ENCODE measurements at places on chromosomes 1 and 21. TPM values are rescaled to one million over a fixed set of nuclear protein-coding genes. Genes with fewer than 3 reads are reported as not detected.

GRCh38 chr1:230507666-230508402 lies 81.7 kb upstream of the PGBD5 start:
- no peak for DNase-seq

- no peak for DNase-seq
These were observed 170.8 kb downstream of the NFIA start for GRCh38 chr1:61253059-61253735.

GRCh38 chr21:45972716-45973474 lies 8.7 kb upstream of the COL6A1 start:
- peak; percentile 84 for DNase-seq

DNA sequence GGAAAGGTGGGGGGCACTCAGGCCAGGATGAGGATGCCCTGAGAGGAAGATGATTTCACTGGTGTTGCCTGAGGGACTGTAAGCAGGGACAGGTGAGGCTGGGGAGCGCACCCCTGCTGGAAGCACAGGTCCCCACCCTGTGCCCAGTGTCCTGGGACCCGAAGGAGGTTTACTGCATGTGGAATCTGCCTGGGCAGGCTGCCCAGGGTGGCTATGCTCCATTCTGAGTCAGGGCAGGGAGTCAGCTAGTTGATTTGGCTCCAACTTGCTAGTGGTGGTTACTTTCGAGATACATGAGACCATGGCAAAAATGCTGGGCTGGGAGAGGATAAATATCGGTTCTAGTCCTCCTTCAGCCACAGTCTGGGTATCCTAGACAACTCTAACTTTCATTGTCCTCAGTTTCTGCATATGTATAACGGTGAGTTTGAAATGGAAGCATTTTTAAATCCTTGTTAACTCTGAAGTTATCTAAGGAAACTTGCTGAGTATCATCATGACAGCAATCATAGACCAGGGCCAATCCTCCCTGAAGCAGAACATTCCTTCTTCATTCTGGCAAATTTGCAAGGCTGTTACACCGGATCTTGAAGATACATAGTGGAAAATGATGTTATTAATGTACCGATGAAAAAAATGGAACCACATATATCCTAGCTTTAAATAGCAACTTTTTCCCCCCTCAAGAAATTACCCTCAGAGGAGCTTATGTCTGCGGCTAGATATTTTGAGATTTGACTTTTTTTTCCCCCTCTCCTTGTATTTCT lies 7.7 kb downstream of the TLR5 start:
- DNase-seq, result no peak

GRCh38 chr1:61254634-61255357 lies 172.4 kb downstream of the NFIA start:
- peak; percentile 61 for DNase-seq

GRCh38 chr1:157272264-157272663 lies 134.1 kb upstream of the ETV3 start:
- no peak for DNase-seq

- DNase-seq, result no peak
These were observed 54.7 kb upstream of the GPR88 start for GRCh38 chr1:100483230-100483629.

DNA sequence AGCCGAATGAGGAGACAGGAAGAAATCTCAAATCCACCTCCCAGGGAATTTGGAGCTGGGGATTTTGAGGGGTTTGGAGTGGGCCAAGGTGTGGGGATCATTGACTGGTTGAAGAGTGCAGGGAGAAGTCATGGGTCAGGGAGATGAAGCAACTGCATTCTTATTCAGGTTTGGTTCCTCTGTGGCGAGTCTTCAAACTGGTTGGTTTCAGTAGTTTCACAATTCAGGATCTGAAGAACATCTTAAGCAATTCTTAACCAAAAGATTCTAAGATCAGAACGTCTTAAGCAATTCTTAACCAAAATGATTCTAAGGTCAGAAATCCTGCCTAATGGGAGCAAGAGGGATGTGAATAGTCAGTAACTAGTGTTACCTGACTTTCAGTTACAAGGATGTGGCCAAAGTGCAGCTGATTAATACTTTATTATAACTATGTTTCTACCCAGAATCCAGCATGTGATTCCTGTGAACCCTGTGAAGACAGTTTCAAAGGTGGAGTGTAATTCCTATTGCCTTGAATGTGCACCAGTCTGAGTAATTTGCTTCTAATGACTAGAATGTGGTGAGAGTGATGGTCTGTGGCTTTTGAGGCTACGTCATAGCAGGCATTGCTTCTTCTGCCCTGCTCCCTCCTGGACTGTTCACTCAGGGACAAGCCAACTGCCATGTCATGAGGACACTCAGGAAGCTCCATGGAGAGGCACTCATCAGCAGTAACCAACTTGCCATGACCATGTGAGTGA lies 61.2 kb downstream of the OLFML3 start:
- no peak for DNase-seq

- no peak for DNase-seq
These were observed 197.2 kb downstream of the C1orf94 start for GRCh38 chr1:34373912-34374311.

DNA sequence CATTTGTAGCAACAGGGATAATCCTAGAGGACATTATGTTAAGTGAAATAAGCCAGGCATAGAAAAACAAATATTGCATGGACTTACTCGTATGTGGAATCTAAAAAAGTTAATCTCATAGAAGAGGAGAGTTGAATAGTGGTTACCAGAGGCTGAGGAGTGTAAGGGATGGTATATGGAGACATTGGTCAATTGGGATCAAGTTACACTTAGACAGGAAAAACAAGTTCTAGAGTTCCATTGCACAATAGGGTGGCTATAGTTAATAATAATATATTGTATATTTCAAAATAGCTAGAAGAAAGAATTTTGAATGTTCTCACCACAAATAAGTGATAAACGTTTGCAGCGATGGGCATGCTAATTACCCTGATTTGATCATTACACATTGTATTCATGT lies 354.6 kb downstream of the SEC16B start:
- DNase-seq, result no peak

- no peak for DNase-seq
These were observed 216.2 kb upstream of the SAMSN1 start for GRCh38 chr21:14762327-14762726.

- DNase-seq, result no peak
These were observed 51.2 kb upstream of the DNAJC6 start for GRCh38 chr1:65258106-65258505.

DNA sequence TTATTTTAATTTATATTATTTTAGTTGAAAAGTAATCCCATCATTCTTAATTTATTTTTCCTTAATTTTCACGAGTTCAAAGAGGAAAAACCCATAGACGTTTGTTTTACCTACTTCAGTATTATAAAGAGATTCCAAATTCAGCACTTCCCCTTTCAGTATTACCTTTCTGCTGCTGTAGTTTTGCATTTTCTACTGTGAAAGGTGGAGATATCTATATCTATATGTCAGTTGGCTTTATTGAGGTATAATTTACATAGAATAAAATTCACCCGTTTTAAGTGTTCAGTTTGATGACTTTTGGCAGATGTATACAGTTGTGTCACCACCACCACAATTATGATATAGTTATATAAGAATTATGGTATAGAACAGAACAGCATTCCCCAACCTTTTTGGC lies 33.0 kb downstream of the MAST2 start:
- DNase-seq, result no peak

DNA sequence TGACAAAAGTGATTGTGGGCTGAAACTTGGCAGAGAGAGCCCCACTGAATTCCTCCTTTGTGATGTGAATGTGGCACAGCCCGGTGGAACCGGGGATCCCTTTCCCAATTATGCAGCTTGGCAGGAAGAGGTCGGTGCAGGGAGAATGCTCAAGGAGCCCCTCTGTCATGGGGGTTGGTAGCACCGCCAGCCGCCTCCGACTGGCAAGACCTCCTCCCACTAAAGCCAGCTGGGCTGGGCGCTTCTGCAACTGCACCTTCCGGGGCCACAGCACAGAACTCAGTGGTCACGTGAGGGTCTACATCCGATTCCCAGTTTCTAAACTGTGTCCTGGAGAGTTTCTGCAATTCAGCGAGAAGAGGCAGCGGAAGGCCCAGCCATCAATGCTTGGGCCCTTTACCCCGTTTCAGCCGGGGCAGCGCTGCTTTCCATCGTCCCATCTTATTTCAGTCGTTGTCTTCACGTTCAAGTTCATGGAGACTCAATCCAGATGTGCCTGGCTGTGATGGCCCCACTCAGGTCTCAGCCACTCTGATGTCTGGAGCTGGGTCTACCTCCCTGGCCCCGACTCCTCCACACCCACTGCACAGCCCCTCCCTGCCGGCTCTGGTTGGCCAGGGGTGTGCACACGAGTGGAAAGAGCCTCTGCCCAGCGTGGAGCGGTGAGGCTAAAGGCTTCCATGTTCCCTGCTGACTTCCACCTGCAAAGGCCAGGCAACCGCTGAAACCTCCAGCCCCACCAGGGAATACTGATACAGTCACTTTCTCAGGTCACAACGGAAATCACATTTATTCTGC lies 39.8 kb upstream of the FHAD1 start:
- DNase-seq, result no peak

DNA sequence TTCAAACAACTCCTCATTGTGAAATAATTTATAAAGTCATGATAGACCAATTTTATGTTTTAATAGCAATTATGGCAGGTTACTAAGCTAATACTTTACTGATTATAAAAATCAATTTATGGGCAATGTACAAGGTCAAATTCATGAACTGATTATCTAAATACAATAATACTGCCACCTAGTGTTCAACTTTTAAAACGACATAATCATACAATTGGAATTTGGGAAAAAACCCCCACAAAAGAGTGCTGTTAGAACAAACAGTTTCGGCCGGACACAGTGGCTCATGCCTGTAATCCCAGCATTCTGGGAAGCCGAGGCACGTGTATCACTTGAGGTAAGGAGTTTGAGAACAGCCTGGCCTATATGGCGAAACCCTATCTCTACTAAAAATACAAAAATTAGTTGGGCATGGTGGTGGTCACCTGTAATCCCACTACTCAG lies 14.0 kb downstream of the GTF2B start:
- DNase-seq, result no peak

GRCh38 chr1:14415396-14415795 lies 183.1 kb upstream of the KAZN start:
- no peak for DNase-seq

DNA sequence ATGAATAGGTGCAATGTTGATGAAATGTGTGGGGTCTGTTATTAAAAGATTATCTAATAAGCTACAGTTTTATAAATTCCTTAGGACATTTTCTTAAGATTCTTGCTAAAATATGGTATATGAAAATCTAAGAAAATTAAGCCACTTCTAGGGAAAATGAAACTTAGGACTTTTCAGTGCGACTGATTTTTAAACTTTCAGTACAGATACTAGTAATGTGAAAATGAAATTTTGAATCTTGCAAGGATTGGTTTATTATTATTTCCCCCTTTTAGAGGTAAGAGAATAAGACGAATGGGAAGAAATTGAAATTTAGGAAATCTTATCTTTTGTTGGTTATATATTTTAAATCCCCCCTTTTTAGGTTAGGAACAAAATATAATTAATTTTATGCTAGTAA lies 16.4 kb downstream of the CAPZA1 start:
- DNase-seq, result no peak

DNA sequence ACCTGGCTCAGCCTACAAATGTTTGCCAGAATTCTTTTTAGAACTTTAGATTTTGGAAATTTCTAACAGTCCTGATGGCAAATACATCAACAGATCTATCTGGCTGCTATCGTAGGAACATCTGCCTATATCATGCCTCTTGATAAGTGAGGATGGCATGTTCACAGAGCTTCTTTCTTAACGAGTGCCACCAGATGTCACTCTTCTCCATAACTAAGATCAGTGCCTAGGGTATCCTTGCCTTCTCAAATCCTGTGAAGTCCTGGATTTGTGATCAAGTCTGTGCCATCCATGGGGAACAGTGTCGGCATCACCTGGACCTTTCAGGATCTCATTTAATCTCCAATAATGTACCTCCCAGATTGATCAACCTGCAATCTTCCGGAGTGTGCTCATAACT lies 36.5 kb upstream of the CD5L start:
- peak; percentile 8 for DNase-seq

- no peak for DNase-seq
These were observed 86.1 kb downstream of the OMA1 start for GRCh38 chr1:58460469-58460868.

DNA sequence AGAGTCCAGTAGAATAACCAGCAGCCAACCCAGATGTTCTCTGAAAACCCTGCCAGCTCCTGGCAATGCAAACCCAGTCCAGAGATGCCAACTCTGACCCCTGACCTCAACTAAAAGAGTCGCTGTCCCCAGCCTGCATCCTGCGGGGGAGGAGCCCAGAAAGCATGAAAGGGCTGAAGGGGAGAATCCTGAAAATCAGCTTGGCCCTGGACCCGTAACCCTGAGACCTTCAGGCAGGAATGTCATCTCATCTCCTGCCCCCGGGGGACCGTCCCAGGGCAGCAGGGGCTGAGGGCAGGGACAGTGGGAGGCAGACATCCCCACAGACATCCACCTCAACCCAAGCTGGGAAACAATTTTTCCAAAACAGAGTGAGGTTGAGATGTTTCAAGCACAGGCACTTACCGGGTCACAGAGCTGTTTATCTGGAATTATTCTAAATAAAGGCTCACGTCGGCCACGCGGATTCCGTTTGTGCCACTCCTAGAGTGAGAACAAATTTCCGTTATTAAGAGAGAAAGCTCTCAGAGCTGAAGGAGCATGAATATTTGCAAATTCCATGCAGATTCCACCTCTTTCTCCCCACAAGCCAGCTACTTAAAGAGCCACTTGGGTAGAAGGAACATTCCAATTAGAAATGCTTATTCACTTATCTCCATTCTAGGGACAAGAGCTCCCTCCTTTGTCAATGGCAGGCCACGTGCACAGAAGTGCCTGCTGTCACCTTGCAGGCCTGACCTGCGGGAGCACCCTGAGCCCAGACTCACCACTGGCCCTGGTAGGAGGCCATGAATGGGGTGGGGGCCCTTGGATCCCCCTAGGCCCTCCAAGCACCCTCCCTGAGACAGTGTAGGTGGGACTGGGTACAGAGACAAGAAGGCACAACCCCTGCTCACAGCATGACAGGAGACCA lies 240.1 kb downstream of the NPHP4 start:
- no peak for DNase-seq

GRCh38 chr1:22778862-22779520 lies 68.4 kb downstream of the EPHB2 start:
- no peak for DNase-seq

DNA sequence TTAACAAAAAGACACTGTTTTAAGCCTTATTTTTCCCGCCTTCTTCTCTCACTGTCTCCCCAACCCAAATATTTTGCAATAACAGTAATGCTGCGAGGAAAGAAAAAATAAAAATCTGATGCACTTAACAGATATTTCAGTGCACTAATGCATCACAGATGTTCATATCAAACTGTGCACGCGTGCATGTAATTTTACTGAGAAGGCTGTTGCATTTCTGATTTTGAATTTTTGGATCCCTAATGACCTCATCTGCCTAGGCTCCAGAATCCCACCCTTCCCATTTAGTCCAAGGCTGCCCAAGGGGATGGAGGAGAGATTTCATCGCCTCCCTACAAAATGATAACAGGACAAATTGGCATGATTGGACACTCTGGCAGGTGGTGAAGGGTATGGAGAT lies 5.5 kb downstream of the TRABD2B start:
- DNase-seq, result no peak

- no peak for DNase-seq
These were observed 114.8 kb downstream of the DNAH14 start for GRCh38 chr1:225044258-225044657.

- DNase-seq, result no peak
These were observed 22.5 kb upstream of the MORC3 start for GRCh38 chr21:36297406-36297937.

The GPR37L1 gene
- 0.05 TPM for polyA plus RNA-seq

The BARHL2 gene
- not detected for polyA plus RNA-seq

The CLCA1 gene
- polyA plus RNA-seq, result 0.07 TPM

The C1QA gene
- polyA plus RNA-seq, result 12.9 TPM

The A3GALT2 gene
- 0.20 TPM for polyA plus RNA-seq

The LRRC71 gene
- 0.99 TPM for polyA plus RNA-seq

The GNAT2 gene
- not detected for polyA plus RNA-seq

The CELA3A gene
- not detected for polyA plus RNA-seq

The DMAP1 gene
- polyA plus RNA-seq, result 65.9 TPM

The PAQR6 gene
- 6.5 TPM for polyA plus RNA-seq

Data from left renal cortex interstitium (tissue), 4 donors.